NCI-H510A (cell line): ENCODE measurements at places on chromosomes 4 and X.
A peak's percentile ranks its signal among the peaks of the same experiment; 100 is the strongest.

DNA sequence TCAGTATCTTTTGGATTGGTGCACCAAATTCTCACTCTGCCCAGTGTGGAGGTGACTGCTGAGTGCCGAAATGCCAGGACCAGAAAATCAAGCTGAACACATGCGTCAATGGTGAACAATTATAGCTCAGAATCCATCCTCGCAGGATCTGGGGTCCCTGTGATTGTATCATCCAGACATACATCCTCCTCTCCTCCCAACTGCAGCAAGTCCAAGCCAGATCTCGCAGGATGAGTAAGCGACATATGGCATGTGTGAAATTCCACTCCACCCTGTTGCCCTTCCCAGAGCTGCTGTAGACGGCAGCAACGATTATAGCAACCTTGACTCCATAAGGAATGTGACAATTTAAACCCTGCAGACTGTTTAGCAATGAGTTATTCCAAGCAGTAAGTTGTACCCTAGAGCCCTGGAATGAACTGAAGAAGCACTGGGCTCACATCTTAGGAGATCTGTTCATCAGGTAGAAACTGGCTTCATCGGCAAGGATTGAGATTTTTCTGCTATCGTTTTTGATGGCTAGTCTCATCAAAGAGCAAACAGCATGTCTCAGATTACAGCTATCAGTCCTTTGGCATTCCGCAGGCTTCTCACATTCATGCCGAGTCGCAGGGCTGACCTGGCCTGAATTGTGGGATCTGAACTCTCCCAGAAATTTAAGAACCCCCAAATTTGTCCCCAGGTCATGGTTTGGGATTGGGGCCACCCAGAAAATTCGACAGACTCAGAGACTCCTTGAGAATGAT lies 35.5 kb upstream of the SORBS2 start:
- no peak for DNase-seq

GRCh38 chr4:71283642-71284257 lies 55.1 kb upstream of the SLC4A4 start:
- DNase-seq: no peak

DNA sequence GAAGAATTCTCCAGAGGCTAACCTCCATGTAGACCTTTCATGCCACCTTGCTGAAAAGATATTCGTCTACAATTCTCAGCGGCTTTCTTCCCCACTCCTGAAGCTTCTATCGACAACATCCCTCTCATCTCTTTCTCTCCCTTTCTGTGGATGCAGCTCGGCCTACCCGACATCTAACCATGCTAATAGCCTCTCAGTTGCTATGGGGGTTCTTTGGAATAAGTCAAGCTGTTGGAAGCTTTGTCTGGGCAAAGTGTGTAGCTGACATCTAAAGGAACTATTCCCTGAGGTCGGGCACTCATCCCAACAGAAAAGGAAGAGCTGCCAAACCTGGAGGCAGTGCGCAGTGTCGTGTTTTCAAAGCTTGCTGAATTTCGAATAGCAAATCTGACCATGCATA lies 192.1 kb downstream of the RBMX2 start:
- no peak for DNase-seq

DNA sequence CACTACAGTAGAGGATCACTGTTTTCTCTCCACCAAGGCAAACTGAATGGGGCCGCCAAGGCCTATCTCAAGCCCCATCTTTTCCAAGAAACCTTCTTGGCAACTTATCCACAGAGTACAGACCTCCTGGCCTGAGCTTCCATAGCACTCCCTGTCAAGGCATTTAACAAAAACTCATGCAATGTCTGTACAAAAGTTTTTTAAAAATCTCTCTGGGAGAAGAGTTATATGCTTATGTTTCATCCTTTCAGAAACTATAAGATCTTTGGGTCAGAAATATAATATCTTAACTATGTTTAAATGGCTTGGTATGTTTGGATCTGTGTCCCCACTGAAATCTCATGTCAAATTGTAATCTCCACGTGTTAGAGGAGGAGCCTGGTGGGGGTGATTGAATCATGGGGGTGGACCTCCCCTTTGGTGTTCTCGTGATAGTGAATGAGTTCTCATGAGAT lies 13.6 kb downstream of the ADAMTS3 start:
- DNase-seq: no peak

DNA sequence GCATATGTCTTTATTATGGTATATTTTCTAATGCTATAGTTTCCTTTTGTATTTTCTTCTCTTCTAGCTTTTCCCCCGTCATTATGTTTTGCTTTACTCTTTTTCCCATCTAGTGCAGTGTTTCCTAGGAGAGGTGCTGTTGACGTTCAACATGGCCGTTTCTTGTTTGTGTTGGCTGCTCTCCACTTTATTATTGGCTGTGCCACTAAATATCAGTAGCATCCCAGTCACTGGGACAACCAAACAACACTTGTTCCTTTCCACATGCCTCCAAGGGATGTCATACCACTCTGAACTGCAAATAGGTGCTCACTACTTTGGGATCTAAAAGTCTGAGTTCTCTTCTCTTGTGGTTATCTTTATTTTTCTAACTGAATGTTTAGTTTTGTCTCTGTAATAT lies 26.5 kb downstream of the GBA3 start:
- no peak for DNase-seq

DNA sequence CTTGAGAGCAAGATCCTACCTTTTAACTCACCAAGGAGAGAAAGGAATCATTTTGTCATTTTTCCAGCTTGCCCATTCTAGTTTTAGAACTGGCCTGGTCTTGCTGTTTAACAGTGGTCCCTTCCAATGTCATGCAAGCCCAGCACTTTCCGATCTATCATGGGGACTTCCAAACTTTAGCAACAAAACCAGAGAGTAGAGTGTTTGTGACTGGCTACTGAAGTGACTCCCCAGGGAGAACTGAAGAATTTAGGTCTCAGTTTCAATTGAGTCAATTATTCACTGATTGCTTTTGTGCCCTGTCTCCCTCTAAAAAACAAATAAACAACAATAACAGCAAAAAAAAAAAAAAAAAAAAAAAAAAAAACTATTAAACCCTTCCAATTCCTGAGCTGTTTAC lies 108.3 kb downstream of the LHFPL1 start:
- DNase-seq: no peak

DNA sequence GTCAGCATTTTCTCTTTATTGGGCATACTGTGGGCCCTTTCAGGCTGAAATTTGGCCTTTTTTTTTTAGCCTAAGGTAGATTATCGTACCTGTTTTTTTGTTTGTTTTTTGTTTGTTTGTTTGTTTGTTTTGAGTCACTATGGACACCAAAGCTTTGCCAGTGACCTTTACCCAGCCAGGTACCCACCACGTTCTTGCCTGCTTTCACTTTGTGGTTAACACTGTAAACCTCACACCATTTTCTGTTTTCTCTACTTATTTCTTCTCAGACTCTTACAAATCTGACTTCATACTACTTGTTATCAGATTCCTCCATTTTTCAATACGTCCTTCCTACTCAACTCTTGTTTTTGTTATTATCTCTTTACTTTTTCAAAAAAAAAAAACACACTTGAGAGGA lies 81.5 kb downstream of the ZNF674 start:
- no peak for DNase-seq

DNA sequence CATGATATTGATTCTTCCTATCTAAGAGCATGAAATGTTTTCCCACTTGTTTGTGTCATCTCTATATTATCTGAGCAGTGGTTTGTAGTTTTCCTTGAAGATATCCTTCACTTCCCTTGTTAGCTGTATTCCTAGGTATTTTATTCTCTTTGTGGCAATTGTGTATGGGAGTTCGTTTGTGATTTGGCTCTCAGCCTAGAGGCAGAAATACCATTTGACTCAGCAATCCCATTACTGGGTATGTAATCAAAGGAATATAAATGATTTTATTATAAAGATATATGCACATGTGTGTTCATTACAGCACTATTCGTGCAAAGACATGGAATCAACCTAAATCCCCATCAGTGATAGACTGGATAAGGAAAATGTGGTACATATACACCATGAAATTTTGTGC lies 172.7 kb upstream of the IL15 start:
- DNase-seq: no peak

DNA sequence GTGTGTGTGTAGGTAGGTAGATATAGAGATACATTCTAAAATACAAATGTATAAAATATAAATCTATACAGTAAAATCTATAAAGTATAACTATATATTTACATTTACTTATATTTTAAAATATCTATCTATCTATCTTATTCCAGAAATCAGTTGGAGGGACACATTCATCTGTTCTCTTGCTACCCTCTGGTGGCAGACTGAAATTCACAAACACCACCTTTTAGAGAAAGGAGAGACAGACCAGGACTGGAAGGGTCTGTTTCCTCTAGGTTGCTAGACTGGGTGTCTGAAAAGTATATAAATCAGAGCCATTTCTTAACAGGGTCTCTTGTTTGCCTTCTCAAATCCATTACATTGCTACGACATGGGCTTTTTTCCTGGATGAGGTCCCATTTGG lies 343.0 kb downstream of the OPHN1 start:
- no peak for DNase-seq

DNA sequence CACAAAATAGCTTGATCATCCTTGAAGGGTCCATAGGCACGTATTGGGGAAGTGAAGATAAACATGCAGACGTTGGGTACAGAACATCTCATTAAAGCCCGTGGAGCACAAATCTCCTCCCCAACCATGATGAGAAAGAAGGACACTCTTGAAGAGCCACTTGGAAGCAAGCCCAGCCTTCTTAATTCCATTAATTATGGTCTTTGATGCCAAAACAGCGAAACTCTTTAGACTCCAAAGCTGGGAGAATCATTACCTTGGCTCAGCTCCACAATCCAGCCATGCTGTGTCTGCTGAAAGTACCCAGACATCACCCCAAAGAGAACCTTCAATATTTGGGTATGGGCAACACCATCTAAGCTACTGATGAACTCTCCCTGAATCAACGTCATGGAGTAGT lies 169.0 kb upstream of the MBNL3 start:
- DNase-seq: no peak

- DNase-seq: no peak
Measured at GRCh38 chr4:20825505-20825904, 125.2 kb downstream of the PACRGL start.

GRCh38 chr4:37881811-37882210 lies 9.1 kb upstream of the TBC1D1 start:
- no peak for DNase-seq

GRCh38 chr4:130808492-130808891 lies 1712.5 kb downstream of the C4orf33 start:
- DNase-seq: no peak

GRCh38 chrX:117325706-117326105 lies 790.9 kb downstream of the KLHL13 start:
- DNase-seq: no peak

DNA sequence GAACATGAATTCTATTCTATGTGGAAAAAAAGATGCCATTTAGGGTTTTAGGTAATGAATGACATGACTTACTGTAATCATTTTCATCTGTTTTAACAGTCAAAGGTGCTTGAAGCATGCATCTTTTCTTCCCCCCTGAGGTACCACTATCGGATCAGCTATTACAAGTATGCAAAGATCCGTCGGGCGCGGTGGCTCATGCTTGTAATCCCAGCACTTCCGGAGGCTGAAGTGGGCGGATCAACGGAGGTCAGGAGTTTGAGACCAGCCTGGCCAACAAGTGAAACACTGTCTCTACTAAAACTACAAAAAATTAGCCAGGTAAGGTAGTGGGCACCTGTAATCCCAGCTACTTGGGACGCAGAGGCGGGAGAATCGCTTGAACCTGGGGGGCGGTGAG lies 241.3 kb downstream of the ARAP2 start:
- DNase-seq: no peak

- DNase-seq: no peak
Measured at GRCh38 chrX:37542791-37543190, 28.7 kb upstream of the LANCL3 start.

- DNase-seq: no peak
Measured at GRCh38 chr4:100113096-100113495, 77.2 kb downstream of the DDIT4L start.

DNA sequence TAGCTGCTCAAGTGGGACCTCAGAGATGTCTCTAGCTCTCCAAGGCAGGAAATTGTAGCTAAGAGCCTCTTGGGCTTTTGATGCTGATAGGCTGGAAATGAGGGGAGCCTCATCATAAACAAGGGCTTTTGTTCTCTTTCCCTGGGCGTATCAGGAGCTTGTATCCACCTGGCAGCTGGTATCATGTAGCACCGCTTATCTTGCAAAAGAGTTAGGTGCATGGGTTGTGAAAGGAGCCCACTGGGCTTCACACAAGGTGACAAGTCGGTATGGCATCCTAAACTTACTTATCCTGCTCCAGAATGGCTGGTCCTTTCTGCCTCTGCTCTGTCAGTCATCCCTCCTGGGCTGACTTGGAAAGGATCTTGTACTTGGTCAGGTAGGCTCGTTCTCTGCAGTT lies 565.8 kb downstream of the GRXCR1 start:
- peak; percentile 9 for DNase-seq

DNA sequence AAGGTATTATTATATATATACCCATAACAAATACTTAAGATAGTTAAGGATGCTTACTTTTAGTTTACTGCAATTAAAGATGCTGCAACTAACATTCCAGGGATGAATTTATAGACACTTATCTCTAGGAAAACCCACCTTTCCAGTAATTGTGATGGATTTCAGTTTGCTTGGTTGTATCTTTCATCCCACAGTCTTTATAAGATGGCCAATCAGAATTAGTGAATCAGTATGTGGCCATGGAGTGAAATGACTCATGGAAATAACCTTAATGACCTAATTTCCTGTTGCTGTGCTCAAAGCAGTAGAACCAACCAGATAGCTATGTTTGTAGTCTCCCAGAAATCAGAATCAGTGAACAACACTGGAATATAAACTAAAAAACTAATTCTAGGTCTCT lies 26.4 kb downstream of the MOSPD2 start:
- DNase-seq: no peak

DNA sequence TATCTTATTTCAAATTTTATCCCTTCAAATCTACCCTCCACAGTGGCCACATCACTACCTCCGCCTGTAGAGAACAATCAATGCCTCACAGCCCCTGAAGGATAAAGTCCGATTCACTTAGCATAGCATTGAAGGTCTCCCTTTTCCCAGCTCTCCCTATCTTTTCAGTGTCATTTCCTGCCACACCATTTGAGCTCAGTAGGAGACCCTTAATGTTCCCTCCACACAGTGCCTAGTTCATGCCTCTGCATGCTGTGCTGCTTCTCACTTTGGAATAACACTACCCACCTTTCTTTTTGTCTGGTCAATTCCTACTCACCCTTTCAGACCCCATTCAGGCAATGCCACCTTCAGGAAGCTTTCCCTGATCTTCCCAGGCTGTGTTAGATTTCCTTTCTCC lies 23.6 kb upstream of the SCOC start:
- no peak for DNase-seq

GRCh38 chr4:149045731-149046130 lies 603.5 kb upstream of the NR3C2 start:
- no peak for DNase-seq

- DNase-seq: no peak
Measured at GRCh38 chr4:43331226-43332051, 438.9 kb downstream of the GRXCR1 start.

- DNase-seq: no peak
Measured at GRCh38 chrX:140572724-140573123, 67.9 kb upstream of the SOX3 start.

GRCh38 chr4:46124773-46125413 lies 1.0 kb upstream of the GABRG1 start:
- DNase-seq: peak; percentile 12

- no peak for DNase-seq
Measured at GRCh38 chrX:150063674-150064073, 125.4 kb upstream of the EOLA2 start.

GRCh38 chr4:123418351-123418931 lies 21.8 kb downstream of the SPRY1 start:
- DNase-seq: peak; percentile 26

- no peak for DNase-seq
Measured at GRCh38 chrX:75963774-75964173, 178.7 kb upstream of the MAGEE2 start.

GRCh38 chr4:41024556-41025491 lies 189.5 kb downstream of the APBB2 start:
- DNase-seq: no peak
